ENCODE measurements at places on chromosomes 4 and X.

GRCh38 chr4:144174401-144175067, 34.0 kb upstream of the GYPA start:
- DNase-seq, result peak; percentile 38

- no peak for DNase-seq
These were observed 21.9 kb downstream of the FHIP1A start for GRCh38 chr4:151430740-151431457.

- no peak for DNase-seq
These were observed 14.7 kb upstream of the ATP8A1 start for GRCh38 chr4:42671431-42672194.

DNA sequence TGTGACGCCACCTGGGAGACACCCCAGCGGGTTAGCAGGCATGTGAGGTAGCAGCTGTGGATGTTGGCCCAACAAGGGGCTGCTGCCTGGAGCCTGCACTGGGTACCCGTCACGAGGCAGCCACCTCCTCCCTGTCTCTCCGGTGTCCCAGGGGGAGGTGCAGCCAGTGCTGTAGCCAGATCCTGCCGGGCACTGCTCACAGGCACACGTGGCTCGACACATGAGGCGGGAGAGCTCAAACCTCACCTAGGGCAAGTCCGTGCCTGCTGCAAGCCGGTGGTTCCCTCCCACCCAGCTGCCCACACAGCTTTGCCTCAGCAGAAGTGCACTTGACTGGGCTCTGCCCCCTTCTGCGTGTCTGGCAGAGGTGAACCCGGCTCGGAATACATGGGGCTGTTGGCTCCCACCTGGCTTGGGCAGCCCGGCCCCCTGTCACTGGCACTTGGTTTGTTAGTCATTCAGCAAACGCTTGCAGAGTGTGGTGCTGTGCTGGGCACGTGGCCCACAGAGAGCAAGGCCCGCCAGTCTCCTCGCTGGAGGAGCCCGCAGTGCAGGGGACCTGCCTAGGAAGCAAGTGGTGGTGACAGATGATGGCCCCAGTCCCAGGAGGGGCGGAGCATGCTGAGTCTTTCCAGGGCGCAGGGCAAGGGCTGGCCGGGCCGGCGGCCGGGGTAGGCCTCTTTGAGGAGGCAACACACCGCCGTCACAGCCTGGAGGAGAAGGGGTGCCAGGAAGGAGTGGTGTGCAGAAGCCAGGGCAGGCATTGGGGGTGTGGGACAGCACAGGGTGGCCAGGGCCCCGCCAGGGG, 10.1 kb upstream of the SH3TC1 start:
- DNase-seq, result no peak

GRCh38 chr4:94141001-94141400, 66.7 kb upstream of the SMARCAD1 start:
- DNase-seq, result no peak

- no peak for DNase-seq
These were observed 67.8 kb downstream of the FAM133A start for GRCh38 chrX:93741811-93742210.

- DNase-seq, result no peak
These were observed 75.4 kb downstream of the FAT4 start for GRCh38 chr4:125390126-125390525.

DNA sequence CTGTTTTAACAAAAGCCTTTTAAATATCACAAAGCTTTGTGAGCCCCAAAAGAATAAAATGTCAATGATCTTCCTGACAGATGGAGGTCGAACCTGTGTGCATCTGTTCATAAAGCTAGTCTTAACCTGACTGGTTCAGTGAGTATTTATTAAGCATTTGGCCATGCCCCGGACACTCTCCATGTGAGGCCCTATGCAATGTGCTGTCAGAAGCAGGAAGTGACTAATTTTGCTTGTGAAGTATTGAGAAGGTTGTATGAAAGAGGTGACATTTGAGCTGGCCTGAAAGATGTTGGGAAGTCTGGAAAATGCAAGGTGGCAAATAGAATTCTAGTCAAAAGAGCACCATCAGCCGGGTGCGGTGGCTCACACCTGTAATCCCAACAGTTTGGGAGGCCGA, 171.4 kb downstream of the MSL3 start:
- DNase-seq, result no peak

DNA sequence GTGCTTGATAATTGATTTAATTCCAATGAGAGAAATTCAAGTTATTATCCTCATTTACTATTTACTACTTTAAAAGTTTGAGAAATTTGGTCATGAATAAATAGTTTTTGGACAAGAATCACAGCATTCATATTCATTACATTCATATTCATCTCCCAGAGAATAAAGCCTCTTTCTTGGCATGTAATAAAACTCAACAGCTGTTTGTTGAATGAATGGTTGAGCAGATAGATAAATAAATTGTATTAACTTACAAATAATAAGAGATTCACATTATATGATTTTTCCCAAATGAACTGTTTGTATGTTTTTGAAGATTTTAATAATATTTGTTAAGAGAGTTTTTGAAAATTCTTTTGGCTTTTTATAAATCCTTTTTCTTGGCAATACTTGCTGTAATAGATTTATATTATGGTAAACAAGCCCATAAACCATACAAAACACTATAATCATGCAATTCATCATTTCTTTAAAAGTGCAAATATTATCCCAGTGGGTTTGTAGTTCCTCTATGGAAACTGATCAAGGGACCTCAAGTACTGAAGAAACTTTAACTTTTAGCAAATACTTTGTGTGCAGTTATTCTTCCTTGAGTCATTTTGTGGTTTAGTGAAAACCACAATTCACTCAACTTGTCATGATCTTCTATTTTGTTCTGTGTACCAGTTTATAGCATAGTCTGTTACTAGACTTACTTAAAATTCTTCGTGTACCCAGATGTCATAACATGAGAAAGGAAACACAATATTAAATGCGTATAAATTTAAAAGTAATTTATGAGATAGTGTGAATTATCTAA, 371.8 kb downstream of the ADGRL3 start:
- DNase-seq, result no peak

- peak; percentile 32 for DNase-seq
These were observed at the start of gene GABRB1 for GRCh38 chr4:47031011-47031678. GABRB1 (plus strand) TSS chr4:47031567.

GRCh38 chr4:124203613-124204238, 508.8 kb downstream of the ANKRD50 start:
- no peak for DNase-seq

GRCh38 chr4:53924333-53925049, 139.9 kb downstream of the CHIC2 start:
- no peak for DNase-seq

DNA sequence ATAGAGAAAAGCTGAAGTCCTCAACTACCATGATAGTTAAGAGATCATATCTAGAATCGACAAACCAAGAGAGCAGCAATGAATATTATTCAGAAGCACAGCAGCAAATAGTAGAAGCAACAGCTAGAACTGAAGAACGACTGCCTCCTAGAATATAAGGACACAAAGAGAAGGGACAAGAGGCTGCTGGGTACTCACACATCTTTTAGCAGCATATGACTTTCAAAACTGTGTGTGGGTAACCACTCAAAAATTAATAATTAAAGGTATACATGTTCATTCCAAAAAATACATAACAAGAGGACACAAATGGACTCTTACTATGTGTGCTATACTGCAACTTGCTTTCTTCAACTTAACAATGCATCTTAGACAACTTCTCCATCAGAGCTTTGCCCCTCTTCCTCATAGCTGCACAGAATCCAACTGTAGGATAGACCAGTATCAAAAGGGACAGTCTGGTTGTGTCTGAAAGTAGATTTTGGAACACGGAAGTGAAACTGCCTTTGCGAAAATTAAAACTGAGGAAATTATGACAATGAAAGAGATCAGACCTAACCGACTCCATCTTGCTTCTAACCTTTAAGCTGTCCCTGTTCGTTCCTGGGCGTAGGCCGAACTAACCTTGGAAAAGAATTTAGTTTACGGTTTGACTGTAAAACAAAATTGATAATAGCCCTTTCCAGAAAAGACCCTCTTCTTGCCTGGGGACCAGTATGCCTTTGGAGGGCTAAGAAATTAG, 125.7 kb downstream of the SH3KBP1 start:
- no peak for DNase-seq

DNA sequence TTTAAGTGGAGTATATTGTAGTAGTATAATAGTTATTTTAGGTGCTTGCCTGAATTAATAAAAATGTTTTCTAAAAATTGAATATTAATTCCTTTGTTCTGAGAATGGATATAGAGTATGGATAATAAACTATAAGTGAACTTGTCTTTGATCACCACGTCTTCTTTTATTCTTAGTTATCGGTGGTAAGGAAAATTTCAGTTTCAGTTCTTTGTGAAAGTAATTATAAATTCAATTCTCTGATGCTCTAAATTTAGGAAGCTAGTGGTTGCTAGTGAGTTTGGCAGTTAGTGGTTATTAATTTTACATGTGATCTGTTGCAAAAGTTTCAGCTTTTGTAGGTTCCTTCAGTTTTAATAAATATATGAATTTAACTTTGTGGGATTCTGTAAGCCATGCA, 30.8 kb downstream of the MRPL1 start:
- DNase-seq, result no peak

DNA sequence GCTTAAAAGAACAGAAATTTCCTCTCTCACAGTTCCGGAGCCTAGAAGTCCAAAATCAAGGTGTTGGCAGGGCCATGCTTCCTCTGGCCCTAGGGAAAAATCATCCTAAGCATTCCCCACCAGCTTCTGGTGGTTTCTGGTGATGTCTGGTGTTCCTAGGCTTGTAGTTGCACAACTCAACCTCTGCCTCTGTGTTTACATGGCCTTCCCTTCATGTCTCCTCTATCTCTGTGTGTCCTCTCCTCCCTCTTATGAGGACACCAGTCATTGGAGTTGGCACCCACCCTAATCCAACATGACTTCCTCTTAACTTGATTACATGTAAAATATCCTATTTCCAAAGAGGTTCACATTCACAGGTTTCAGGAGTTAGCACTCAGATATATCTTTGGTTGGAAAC, 15.4 kb downstream of the LRP2BP start:
- DNase-seq, result no peak

DNA sequence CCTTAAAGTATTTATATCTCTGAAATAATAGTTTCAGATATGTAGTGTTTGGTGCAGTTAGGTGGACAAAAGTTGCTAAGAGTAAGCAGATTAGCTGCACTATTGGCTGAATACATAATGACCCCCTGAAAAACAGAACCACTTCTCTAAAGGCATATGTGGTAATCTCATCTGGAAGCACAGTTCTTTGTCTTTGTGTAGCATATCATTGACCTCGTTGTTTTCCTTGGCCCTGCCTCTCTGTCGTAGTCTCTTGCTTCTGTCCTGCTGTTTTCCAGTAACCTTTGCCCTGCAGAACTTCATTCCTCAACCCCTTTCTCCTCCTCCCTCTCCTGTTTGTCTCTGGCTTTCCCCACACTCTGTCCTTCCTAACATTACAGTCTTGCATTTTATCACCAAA, 41.4 kb downstream of the JADE3 start:
- DNase-seq, result peak; percentile 39

DNA sequence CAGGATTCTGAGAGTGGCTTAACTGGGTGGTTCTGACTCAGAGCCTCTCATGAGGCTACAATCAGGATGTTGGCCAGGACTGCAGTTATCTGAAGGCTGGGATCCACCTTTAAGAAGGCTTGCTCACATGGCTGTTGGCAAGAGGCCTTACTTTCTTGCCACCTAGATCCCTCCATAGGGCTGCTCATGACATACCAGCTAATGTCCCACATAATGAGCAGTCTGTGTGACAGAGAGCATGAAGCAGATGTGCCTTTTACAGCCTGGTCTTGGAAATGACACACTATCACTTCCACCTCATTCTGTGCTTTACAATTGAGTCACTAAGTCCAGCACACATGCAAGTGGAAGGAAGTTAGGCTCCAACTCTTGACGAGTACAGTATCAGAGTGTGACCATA, 4.3 kb upstream of the RBM3 start:
- no peak for DNase-seq

GRCh38 chrX:142994988-142995387, 30.7 kb upstream of the SPANXN4 start:
- DNase-seq, result no peak

DNA sequence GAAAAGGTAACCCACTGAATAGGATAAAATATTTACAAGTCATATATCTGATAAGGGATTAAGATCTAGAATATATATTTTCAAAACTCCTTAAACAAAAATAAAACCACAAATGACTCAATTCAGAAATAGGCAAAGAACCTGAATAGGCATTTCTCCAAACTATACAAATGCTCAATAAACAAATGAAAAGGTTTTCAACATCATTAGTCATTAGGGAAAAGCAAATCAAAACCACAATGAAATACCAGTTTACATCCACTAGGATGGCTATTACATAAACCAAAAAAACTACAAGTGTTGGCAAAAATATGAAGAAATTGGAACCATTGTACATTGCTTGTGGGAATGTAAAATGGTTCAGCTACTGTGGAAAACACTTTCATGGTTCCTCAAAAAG, 167.0 kb upstream of the GALNT7 start:
- no peak for DNase-seq

GRCh38 chrX:133444952-133445831, 29.9 kb upstream of the GPC4 start:
- DNase-seq, result no peak

GRCh38 chr4:175339100-175339707, 421.0 kb downstream of the ADAM29 start:
- DNase-seq, result no peak

- DNase-seq, result no peak
These were observed 52.6 kb downstream of the FNIP2 start for GRCh38 chr4:158821228-158821971.

DNA sequence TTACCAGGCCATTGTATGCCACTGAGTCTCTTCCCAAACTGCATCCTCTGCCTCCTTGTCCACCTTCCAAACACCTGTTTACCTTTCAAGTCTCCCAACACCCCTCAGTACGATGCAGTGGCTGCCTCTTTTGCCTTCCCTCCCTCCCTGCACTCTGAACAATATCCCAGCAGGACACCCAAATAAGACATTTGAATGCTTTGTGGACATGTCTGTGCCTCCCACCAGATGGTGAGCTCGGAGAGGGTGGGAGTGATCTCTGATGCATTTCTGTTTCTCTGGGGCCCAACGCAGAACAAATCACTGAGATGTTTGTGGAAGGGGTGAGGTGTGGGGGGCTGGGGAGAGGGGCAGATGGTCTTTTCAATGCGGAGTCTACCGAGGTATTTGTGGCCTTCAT, 33.4 kb downstream of the PJA1 start:
- DNase-seq, result no peak

DNA sequence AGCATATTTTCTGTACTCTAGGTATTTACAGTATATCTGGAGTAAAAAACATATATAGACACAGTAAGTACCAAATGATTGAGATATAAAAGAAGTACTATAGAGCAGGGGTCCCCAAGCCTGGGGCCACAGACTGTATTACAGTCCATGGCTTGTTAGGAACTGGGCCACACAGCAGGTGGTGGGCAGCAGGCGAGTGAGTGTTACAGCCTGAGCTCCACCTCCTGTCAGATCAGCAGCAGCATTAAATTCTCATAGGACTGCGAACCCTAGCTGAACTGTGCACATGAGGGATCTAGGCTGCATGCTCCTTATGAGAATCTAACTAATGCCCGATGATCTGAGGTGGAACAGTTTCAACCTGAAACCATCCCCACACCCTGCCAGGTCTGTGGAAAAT, 300.7 kb downstream of the NR3C2 start:
- no peak for DNase-seq
